ENCODE measurements at places on chromosomes 6 and 20.

- DNase-seq, result no peak
Measured at GRCh38 chr6:160254467-160255312, 3.9 kb downstream of the SLC22A2 start.

DNA sequence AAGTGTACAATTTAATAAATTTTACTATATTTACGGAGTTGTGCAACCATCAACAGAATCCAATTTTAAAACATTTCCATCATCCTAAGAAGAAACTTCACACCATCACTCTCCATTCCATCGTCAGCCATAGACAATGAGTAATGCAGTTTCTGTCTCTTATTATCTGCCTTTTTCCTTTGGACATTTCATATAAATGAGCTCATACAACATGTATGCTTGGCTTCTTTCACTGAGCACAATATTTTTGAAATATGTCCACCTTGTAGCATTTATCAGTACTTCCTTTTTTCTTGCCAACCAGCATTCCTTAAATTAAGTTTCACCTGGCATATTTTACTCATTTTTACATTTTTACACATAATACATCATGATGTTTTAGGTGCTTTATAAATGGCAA, 22.7 kb upstream of the HIVEP1 start:
- DNase-seq, result no peak

- DNase-seq, result no peak
Measured at GRCh38 chr6:17339308-17339670, 54.1 kb upstream of the CAP2 start.

DNA sequence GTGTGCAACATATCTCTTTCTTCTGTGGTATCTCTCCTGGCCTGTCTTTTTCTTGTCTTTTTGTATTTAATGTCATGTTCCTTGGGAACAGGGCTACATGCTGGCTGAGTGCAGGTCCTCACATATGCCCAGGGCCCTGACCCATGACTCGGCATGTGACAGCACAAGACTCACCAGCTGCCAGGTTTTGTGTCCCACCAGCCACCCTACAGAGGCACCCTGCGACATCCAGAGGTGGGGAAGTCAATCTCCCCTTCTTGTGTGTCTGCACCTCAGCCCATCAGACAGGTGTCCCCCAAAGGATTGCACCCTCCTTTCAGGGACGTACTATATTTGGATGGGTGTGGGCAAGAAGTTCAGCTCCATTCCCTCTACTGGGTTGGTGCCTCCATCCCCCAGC, 576.3 kb downstream of the RNF144B start:
- DNase-seq, result no peak

- no peak for DNase-seq
Measured at GRCh38 chr6:53115113-53115512, 33.5 kb downstream of the GCM1 start.

GRCh38 chr20:38640521-38640920, 38.9 kb downstream of the ARHGAP40 start:
- DNase-seq, result no peak

DNA sequence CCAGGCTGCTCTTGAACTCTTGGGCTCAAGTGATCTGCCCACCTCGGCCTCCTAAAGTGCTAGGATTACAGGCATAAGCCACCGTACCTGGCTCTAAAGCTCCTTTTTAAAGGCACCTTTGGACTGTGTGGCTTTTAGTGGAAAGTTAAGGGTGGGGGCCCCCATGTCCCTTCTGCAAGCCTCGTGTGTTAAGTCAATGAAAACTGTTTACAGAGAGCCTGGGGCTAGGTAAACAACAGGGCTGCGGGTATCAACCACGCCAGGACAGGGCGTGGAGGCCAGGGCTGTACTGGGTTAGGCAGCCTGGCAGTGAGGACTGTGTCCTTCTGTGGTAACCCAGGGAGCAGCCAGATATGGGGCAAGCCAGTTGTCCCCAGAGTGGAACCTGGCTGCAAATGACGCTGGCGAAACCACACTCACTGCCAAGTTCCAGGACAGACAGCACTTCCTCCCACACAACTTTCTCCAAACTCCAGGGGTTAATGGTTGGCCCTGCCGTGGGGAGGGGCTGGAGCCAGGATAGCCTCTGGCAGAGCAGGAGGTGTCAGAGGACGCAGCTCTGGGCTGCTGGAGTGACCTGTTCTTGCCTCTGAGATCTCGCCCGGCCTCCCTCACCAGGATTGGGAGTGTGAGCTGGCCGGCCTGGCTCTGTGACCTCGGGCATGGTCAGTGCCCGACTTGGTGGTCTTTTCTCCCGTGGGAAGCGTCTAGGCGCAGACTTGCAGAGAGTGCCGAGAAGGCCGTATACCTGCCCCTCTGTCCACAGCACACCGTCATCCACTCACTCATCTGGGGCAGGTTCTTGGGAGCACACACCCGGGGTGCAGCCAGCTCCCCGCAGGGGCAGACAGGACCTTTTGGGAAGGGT, 3.2 kb downstream of the SLC17A9 start:
- no peak for DNase-seq

DNA sequence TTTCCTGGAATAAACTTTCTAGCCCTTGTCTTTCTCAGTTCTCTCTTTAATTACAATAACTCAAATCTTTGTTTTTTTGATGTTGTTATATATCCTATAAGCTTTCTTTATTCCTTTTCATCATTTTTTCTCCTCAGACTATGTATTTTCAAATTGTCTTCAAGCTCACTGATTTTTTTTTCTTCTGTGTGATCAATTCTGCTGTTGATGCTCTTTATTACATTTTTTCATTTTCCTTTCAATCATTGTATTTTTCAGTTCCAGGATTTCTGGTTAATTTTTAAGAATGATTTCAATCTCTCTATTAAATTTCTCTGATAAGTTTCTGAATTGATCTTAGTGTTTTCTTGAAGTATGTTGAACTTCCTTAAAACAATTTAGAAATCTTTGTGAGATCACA, 209.7 kb downstream of the TBC1D32 start:
- no peak for DNase-seq

Data from NCI-H1105 (cell line).